ENCODE measurements at places on chromosomes 1 and 21. TPM values are rescaled to one million over a fixed set of nuclear protein-coding genes. Genes with fewer than 3 reads are reported as not detected.

GRCh38 chr1:6794164-6794563 is 8.9 kb downstream of the CAMTA1 start:
- H3K4me1 ChIP-seq, result no peaks in the 10 kb centered on the region
- no peak overlapping the region for H3K4me3 ChIP-seq
- no peak overlapping the region for H3K27ac ChIP-seq
- no peaks in the 10 kb centered on the region for H3K27me3 ChIP-seq
- H3K36me3 ChIP-seq, result no peaks in the 10 kb centered on the region
- no peak for DNase-seq

DNA sequence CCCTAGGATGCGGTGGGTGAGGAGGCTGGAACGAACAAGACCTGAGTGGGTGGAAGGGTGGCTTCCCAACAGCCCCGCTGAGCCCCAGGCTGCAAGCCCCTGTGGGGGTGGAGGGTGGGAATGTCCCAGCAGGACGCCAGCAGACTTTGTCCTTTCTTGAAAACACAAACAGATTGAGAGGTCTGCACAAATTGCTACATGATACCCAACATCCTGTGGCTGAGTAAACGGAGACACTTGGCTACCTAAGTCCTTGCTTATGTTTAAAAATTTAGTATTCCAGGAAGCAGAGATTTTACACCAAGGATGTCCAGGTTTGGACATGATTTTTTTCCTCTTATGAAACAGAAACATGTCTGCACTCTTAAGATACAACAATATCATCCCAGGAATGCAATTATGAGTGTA is 11.8 kb upstream of the F3 start:
- H3K36me3 ChIP-seq, result no peaks in the 10 kb centered on the region
- H3K27ac ChIP-seq, result no peak overlapping the region
- H3K27me3 ChIP-seq, result no peaks in the 10 kb centered on the region
- DNase-seq, result no peak
- no peaks in the 10 kb centered on the region for H3K4me1 ChIP-seq

SYT14 gene
- 0.07 TPM for total RNA-seq

RHD gene
- 0.10 TPM for total RNA-seq

NCF2 gene
- total RNA-seq, result 9.1 TPM

Measured in colonic mucosa (tissue), 4 donors.